ENCODE measurements at places on chromosomes 2 and 18.

DNA sequence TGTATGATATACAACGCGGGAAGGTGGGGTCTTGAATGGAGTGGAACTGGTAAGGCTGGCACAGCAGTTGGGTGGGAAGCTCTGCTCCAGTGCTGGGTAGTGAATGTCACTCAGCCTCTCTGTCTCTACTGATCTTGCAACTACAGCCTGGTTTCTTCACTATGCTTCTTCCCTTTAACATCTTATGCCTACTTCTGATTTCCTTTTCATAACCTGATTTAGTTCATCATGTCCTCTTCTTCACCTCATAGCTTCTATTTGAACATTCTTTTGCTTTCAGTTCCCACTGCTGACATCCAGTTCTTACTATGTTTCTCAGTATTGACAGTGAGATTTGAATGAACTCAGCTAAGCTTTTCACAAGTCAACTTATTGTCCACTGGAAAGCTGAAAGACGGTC, 286.2 kb downstream of the ARL6IP6 start:
- DNase-seq: no peak

DNA sequence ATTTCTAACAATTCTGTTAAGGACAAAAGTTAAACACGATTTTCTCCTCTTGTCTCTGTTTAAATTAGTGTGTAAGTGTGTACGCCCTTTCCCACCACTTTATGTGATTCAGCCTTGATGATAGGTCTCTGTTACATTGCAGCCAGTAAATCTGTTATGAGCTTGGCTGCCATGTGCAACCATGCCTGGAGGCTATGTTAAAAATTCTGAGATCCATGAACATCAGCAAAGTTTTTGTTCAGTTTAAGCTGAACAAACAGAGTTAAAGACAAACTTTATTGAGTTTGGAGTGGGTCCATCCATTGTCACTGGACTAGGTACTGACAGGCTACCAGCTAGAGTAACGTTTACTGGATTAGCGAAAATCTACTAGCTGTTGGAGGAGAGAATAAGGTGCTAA, 110.4 kb downstream of the NCKAP5 start:
- no peak for DNase-seq

DNA sequence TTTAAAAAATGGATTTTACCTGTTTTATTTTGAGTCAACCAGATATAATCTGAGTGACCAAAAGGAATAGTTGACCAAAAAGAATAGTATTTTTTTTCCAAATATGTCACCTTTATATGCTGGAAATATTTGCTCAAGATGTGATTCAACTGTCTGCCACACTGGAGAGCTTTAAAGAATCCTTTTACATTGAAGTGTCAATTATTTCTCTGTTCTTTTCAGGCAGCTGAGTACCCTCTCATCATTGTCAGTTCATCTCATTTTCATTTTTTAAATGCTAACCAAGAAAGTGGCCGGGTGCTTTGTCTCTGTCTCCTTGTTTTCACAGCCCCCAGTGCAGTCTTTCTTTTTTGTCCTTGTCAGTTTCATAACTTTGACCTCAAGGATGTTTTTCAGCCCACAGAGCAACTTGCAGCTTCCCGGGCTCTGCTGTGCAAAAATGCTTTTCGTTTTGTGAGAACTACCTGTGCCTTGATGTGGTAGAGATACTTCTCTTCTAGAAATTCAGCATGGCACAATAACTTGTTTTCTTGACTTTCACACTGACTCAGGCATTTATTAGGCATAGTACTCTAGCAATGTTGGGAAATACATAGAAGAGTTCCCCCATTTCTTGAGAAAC, 23.4 kb upstream of the CERS6 start:
- peak; percentile 46 for DNase-seq

DNA sequence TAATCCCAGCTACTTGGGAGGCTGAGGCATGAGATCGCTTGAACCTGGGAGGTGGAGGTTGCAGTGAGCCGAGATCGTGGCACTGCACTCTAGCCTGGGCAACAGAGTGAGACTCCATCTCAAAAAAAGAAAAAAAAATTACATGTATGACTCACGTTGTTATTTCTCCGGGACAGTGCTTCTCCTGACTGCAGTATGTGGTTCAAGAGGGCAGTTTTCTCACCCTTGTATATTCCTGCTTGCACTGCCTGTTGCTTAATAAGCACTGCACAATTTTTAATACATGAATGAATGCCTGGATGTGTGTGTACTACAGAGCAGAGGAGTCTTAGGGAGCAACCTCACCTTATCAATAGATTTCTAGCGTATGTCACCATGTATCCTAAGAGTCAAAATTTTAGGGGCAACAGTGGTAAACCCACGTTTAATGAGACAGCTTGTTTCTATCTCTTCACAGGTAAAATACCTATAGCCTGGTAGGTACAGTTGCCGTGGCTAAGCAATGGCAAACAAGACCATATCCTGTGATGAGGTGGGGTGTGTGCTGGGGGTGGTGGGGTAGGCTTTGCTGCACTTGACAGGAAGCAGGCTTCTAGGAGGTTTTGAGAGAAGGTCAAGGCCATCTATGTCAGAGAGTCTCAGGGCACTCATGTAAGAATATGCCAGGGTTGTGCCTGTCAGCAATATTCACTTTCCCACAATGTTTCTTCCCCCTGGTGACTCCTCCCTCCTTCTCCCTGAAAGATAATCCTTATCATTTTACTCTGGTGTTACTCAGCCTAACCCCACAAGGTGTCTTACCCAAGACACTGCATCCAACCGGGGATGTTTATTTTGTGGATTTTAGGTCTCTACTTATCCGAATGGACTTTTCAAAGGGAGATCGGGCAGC, 36.9 kb upstream of the MEX3C start:
- DNase-seq: no peak

DNA sequence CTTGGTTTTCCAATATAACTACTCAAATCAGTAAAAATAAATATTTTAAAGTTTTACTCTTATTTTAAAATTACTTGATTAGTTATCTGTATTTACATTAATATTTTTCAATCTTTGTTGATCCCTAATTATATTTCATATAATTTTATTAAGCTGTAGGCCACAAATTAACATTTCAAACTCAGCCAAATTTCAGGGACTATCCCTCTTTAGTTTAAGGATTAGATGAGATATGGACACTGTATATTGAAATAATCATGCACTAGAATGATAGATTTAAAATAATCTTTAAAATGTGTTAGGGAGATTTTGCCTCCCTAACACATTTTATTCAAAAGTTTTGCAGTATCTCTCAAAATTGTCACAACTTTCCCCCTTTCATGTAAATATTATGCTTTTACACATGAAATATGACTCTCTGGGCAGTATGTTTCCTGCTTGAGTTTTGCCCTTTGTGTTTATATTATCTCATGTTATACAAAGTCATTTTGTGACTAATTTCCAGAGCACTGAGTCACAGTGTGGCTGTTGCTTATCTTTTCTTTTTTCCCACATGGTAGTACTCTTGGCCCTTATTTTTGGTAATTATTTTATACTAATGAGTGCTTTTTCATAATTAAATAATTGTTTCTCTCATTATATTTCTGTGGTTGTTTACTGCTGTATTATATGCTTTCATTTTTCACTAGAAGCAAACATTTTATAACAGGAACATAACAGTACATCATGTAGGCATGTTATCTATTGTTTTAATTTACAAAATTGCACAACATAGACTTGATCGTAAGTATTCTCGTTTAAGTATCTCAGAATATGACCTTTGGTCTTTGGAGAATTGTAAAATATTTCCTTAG, 1.2 kb downstream of the TFPI start:
- DNase-seq: no peak

- no peak for DNase-seq
Measured at GRCh38 chr2:237171396-237171795, 85.7 kb downstream of the COPS8 start.

DNA sequence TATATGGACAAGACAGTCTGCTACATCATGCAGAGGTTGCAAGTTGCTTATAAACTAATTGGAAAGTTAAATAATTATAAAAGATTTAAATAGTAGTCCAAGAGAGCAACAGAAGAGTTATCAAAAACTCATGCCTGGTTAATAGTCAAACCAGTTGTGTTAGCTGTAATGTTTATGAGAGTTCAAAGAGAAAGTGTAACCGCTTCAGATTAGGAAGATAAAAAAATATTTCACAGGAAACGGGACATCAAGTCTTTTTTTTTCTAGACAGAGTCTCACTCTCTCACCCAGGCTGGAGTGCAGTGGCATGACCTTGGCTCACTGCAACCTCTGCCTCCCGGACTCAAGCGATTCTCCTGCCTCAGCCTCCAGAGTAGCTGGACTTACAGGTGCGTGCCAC, 34.6 kb upstream of the RNF125 start:
- DNase-seq: no peak

DNA sequence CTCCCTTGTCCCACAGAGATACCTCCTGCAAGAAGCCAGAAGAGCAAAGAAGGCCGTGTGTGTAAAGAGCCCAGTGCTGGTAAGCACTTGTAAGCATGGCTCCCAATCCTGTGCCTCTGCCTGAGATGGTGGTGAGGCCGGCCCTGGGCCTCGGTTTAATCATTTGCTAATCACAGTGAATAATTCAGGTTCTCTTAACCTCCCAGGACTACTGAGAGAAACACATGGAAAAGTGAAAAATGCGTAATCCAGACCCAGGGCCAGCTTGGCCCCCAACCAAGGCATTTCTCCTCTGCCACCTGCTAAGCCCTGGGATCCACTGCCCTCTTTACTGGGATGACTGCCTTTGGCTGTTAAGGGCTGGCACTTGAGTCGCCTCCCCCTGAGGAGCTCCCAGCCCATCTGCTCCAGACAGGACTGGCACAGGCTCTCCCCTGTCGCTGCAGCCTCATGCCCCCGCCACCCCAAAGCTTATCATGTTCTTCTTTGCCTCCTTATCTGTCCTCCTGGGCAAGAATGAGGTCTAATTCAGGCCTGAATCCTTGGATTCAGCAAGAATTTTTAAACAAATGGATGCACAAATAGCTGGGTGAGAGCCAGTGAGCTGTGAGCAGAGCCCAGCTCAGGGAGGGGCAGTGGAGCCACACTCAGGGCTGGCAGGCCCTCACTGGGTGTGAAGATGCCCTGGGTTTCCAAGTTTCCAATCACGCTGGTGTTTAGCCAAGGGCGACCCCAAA, 193.9 kb upstream of the HS6ST1 start:
- no peak for DNase-seq

DNA sequence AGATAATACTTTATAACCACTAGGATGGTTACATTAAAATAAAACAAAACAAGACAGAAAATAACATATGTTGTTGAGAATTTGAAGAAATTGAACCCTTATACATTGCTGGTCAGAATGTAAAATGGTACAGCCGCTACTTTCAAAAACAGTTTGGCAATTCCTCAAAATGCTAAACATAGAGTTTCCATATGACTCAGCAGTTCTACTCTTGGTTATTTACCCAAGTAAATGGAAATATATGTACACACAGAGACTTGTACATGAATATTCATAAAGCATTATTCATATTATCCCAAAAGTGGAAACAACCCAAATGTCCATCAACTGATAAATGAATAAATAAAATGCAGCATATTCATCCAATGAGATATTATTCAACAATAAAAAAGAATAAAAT, 92.5 kb upstream of the LRATD1 start:
- no peak for DNase-seq

- no peak for DNase-seq
Measured at GRCh38 chr2:179311101-179311500, 46.5 kb upstream of the SESTD1 start.

GRCh38 chr2:15874321-15874720, 66.0 kb upstream of the MYCN start:
- no peak for DNase-seq

GRCh38 chr18:51191128-51191717, 6.3 kb downstream of the MEX3C start:
- DNase-seq: no peak

- no peak for DNase-seq
Measured at GRCh38 chr2:42928692-42929545, 136.5 kb upstream of the HAAO start.
